Stimulated activated CD4-positive, alpha-beta T cell treated with anti-CD3 and anti-CD28 coated beads, Interleukin-12 subunit alpha, Interleukin-12 subunit beta, amount 100 ng/mL, for 48 hours (primary cell): ENCODE measurements at places on chromosomes 3 and 15.

DNA sequence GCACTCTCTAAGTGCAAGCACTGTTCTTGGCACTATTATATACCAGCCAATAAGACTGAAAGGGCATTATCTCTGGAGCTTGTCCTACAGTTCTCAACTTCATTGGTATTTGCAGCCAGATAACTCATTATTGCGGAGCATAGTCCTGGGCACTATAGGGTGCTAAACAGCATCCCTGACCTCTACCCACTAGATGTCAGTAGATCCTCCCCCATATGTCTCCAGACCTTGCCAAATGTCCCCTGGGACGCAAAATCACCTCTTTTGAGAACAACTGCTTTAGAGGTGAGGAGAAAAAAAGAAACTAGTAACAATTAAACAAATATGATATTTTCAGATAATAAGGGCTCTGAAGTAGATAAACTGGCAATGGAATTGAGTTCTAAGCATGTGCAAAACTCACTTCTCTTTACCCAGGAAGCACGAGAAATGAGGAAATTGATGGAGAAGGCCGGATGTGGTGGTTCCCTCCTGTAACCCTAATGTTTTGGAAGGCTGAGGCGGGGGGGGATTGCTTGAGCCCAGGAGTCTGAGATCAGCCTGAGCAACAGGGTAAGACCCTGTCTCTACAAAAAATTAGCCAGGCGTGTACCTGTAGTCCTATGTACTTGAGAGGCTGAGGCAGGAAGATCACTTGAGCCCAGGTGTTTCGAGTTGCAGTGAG lies 61.4 kb downstream of the FRMD4B start:
- DNase-seq: no peak

DNA sequence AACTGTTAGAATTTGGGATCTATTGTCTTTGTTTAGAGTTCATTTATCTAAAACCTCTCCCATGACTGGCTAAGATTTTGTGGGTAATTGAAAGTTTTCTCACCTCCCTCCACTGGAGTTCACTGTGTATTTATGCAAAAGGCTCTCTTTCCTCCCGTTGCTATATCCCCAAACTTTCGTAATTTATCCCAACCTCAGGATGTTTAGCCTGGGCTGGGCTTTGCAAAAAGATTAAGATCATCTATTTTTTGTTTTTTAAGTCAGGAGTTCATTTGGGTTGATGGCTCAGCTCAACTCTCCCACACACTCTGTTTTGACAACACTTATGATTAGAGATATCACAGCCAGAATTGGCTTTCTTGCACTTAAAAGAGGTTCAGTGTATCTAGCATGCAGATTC lies 27.0 kb downstream of the SUCNR1 start:
- no peak for DNase-seq

DNA sequence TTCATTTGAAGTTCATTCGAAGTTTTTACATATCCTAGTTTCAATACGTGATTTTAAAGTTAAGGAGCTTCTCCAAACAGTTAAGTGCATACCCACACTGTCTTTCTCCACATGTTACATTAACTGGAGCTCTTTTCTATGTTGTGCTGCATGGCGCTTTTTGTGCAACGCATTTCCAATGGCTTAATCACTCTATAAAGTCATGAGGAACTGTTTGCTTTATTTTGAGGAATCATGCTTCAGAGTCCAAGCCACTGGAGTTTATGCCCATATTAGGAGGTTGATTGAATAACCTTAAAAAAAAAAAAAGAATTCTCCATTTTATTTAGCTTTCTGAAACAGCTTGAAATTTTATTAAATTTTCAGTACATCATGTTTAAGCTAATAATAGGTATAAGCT lies 109.4 kb upstream of the MBNL1 start:
- no peak for DNase-seq

GRCh38 chr3:149310796-149311534 lies 22.5 kb downstream of the TM4SF18 start:
- no peak for DNase-seq
